Thymus (tissue), 14 donors: ENCODE measurements at places on chromosomes 5 and 9. TPM values are rescaled to one million over a fixed set of nuclear protein-coding genes. Genes with fewer than 3 reads are reported as not detected.

The JMY gene
- polyA plus RNA-seq: 7.3 TPM

The SLC34A1 gene
- polyA plus RNA-seq: 0.02 TPM

The SNAPC4 gene
- polyA plus RNA-seq: 11.3 TPM

The TRAF2 gene
- polyA plus RNA-seq: 18.8 TPM

The FAM174A gene
- 22.1 TPM for polyA plus RNA-seq

The CTXN3 gene
- polyA plus RNA-seq: 0.30 TPM

DNA sequence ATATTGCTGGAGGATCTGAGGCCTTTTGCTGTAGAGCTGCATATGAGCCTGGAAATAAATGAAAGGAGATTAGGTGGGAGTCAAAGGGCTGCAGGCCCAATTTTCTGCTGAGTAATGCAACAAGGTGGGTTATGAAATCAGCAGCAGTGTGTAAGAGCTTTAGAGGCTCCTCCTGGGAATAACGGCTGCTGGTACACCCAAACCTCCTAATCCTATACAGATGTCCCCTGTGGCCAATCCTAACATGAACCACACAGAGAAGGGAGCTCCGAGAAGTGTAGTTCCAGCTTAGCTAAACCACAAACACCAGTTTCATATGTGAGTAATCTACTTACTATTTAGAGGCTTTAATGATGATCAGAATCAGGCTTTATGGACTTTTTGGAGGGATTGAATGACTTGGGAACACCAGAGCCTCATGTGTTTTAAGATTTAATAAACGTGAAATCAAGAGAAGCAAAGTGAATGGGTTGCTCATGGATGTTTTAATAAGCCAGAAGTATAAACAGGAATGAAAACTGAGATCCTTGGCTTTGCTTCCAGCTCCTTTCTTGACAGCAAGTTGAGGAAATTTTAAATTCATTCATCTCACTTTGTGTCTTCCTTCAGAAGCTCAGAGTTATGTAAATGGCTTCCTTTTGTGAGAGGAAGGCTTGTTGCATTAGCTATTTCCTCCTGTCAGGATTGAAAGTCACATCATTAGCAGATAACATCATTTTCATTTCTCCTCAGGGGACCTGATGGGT lies 437.5 kb downstream of the TMEM232 start:
- no peaks in the 10 kb centered on the region for H3K27me3 ChIP-seq
- H3K27ac ChIP-seq: no peak overlapping the region
- no peaks in the 10 kb centered on the region for H3K36me3 ChIP-seq
- H3K4me1 ChIP-seq: peaks cover under 1% of the 10 kb centered on the region
- H3K4me3 ChIP-seq: no peak overlapping the region

- DNase-seq: no peak
- H3K27me3 ChIP-seq: peaks cover 30% of the 10 kb centered on the region
- H3K27ac ChIP-seq: no peak overlapping the region
- H3K4me3 ChIP-seq: no peak overlapping the region
- H3K36me3 ChIP-seq: peaks cover 50% of the 10 kb centered on the region
- peaks cover 6% of the 10 kb centered on the region for H3K4me1 ChIP-seq
These were observed 1.2 kb upstream of the AJM1 start for GRCh38 chr9:136840877-136841645.

GRCh38 chr9:93121316-93122241 lies 12.5 kb downstream of the NINJ1 start:
- DNase-seq: no peak
- no peak overlapping the region for H3K27ac ChIP-seq
- no peak overlapping the region for H3K4me3 ChIP-seq
- H3K27me3 ChIP-seq: no peaks in the 10 kb centered on the region
- peaks cover 35% of the 10 kb centered on the region for H3K4me1 ChIP-seq

DNA sequence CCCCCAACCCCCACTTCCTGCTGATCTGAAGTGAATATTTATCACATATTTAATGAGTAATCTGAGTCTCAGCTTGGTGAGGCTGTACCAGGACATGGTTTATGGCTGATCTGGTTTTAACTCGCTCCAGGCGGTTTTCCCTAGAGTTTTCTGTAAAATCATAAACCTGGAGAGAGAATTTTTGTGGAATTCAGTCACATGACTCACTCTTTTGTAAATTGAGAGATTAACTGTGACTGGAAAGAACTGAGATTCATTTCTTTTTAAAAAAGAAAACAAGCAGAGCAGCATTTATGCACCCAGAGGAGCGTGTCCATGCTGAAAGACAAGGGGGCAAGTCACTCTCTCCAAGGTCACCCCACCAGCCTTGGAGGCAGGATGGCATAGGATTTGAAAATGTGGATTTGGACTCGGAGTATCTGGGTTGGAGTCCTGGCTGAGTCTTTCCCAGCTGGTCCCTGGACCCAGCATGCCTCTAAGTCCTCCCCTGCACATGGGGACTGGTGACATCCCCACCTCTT lies 81.8 kb downstream of the ZNF618 start:
- H3K36me3 ChIP-seq: no peaks in the 10 kb centered on the region
- H3K27ac ChIP-seq: no peak overlapping the region
- no peaks in the 10 kb centered on the region for H3K4me1 ChIP-seq
- no peak for DNase-seq
- H3K27me3 ChIP-seq: no peaks in the 10 kb centered on the region

DNA sequence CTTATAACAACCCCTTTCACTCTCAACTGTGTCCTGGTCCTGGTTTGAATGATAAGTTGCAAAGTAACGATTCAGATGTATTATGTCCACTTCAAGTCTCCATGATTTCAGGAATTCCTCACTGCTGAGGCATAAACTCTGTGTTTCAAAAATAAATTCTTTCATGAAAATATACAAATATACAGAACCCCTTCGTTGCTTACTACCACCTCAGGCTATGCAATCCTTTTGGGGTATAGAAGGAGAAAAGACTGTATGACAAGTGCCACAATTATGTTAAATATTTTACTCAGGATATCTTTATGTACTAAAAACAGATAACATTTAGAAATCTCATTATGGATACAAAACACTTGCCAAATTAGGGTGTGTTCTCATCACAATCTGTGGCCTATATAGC lies 190.7 kb downstream of the KCTD16 start:
- no peaks in the 10 kb centered on the region for H3K27me3 ChIP-seq
- no peak overlapping the region for H3K4me3 ChIP-seq
- DNase-seq: no peak
- H3K4me1 ChIP-seq: no peaks in the 10 kb centered on the region

DNA sequence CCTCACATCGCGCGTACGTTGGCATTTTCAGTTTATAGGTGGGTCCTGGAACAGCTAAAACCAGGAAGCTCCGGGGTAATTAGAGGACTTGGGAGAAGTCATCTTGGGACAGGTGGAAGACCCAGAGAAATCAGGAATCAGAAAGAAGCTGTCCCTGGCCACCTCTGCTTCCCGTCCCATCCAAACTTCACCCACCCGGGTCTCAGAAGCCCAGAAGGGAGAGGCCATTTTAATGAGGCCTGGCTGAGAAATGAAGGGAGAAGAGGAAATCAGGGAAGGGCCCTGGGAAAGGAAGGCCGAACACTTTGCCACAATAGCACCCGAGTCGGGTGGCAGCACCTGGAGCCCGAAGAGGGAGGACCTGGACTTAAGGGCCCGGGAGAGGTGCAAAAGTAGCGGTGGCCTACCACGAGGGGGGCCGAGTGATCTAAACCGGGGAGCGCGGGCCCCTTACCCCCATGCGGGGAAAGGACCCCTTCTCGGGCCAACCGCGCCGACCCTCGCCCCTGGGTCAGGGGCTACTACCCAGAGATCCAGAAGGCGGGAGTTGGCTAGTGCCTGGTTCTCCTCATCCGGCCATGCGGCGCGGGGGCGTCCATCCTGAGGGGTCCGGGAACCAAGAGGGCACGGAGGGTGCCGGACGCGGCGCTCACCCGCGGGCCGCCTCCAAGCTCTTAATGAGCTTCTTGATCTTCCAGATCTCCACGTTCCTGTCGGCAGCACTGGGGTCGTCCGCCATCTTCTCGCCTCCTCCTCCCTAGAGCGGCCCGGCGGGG lies 668 bp downstream of the ETF1 start:
- peak overlapping the region; percentile 86 for H3K4me3 ChIP-seq
- no peaks in the 10 kb centered on the region for H3K27me3 ChIP-seq
- peak overlapping the region; percentile 93 for H3K27ac ChIP-seq
- peaks cover 26% of the 10 kb centered on the region for H3K4me1 ChIP-seq

DNA sequence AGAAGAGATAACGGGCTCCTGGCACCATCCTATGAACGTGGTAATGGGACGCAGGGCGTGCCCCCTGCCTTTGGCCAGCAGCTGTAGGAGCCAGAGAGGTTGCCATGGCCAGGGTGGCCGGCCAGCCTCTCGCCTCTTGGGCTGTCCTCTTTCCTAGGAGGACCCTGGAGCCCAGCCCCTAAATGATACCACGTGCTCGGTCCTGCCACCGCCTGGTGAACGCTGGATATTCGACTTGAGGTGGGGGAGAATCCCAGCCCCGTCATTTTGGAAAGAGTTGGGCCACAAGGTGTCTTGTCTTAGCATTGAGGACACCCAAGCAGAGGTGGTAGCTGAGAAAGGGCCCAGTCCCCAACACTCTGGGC lies 391 bp upstream of the NRG2 start:
- no peak overlapping the region for H3K27ac ChIP-seq
- DNase-seq: no peak
- H3K4me3 ChIP-seq: peak overlapping the region; percentile 43
- peaks cover 11% of the 10 kb centered on the region for H3K4me1 ChIP-seq
- no peaks in the 10 kb centered on the region for H3K36me3 ChIP-seq

DNA sequence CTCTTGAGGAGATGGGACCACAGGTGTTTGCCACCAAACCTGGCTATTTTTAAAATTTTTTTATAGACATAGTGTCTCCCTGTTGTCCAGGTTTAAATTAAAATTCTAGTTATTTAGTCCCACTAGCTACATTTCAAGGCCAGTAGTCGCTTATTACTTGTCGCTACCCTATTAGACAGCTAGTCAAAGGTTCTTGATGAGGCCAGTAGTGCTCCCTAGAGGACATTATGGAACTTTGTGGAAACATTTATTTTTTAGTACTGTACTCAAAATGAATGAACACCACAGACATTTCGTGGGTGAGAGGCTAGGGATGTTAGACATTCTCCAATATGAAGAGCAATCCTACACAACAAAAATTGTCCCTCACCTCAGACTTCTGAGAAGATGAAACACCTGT lies 14.4 kb upstream of the GRXCR2 start:
- H3K36me3 ChIP-seq: no peaks in the 10 kb centered on the region
- no peaks in the 10 kb centered on the region for H3K4me1 ChIP-seq
- H3K27me3 ChIP-seq: no peaks in the 10 kb centered on the region
- H3K27ac ChIP-seq: no peak overlapping the region
- no peak for DNase-seq

DNA sequence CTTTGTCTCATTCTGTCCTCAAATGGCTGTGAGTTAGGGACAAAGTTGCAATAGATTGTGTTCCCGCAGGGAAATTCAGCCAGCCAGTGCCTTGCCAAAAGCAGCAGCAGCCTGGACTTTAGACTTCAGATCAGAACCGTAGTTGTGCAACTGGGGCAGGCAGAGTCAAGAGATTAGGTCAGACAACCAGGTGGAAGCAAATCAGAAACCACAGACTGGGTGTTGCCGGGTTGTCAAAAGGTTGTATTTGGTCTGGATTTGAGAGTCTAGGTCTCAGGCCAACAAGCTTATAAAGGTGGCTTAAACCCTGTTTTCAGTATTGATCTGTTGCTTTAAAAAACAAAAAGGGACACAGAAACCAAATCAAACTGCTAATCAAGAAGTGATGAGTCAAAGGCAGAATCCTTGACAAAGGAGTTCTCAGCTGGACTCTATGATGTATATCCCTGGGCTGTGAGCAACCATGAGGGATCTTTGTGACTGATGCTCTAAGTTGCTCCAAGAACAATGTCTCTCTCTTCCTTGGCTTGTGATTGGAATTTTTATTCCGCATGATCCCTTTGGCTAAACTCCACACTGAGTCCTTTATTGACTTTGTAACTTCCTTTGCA lies 20.9 kb downstream of the RFK start:
- H3K27ac ChIP-seq: no peak overlapping the region
- no peaks in the 10 kb centered on the region for H3K27me3 ChIP-seq
- H3K36me3 ChIP-seq: no peaks in the 10 kb centered on the region
- no peaks in the 10 kb centered on the region for H3K4me1 ChIP-seq

DNA sequence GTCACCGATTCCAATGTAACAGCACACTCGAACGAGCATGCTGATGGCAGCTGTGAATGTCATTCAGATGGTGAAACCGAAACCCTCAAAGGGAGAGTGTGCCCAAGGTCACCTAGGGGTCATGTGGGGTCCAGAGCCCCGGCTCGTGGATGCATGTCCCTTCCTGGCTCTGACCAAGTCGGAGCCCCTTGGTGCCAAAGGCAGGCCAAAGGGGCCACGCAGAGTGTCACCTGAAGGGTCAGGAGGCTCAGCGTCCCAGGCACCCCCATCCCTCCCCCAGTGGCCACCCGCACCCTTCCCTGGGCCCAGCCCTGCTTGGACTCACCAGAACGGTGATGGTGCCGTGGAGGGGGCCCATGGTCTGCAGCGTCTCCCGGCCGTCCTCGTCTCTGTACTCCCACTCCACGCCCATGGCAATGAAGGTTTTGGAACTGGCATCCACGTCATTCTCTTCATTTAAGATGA lies 69.5 kb downstream of the ZNF354C start:
- no peaks in the 10 kb centered on the region for H3K4me1 ChIP-seq
- H3K4me3 ChIP-seq: no peak overlapping the region
- no peaks in the 10 kb centered on the region for H3K27me3 ChIP-seq

DNA sequence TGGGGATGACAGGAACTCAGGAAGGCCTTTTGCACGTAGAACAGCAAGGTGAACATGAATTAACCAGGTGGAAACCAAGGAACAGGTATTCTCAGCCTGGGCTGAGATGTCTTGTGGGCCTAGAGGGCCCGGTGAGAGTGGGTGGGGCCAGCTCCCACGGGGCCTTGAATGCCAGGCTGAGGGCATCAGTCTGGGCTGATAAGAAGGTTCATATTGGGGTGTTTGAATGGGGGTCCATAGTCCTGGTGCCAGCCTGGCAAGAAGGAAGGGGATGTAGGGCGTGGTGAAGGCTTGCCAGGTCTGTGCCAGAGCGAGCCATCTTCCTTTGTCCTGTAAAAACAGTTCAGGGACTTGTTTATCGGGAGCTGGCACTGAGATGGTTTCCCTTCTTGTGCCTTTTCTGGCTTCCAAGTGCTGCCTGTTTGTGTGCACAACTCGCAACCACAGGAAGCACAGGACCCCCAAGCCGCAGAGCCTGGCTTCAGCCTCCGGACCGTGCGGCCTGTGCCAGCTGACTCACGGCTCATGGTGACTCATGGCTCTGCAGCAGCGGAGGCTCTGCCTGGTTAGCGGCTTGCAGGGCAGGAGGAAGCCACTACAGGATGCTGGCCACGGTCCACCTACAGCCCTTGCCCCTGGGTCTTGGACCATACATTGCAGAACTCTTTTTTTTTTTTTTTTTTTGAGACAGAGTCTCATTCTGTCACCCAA lies 2.4 kb downstream of the CARD19 start:
- no peaks in the 10 kb centered on the region for H3K27me3 ChIP-seq
- H3K4me3 ChIP-seq: no peak overlapping the region
- peaks cover 57% of the 10 kb centered on the region for H3K4me1 ChIP-seq
- no peak for DNase-seq
- H3K36me3 ChIP-seq: no peaks in the 10 kb centered on the region
